ENCODE measurements at places on chromosomes 5 and 9.
A peak's percentile ranks its signal among the peaks of the same experiment; 100 is the strongest.

DNA sequence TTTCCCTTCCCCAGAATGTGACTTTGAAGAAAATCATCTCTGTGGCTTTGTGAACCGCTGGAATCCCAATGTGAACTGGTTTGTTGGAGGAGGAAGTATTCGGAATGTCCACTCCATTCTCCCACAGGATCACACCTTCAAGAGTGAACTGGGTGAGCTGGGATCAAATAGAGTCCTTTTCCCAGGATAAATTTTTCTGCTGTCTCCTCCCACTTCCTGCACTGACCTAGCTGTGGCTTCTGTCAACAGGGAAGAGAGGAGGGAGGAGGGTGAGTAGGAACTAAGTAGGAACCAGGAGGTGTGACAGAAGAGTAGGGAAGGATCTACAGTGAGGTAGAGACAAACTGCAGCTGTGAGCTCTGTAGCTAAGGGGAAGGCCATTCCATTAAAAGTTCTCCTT is 69.3 kb downstream of the MAMDC2 start:
- DNase-seq: no peak

DNA sequence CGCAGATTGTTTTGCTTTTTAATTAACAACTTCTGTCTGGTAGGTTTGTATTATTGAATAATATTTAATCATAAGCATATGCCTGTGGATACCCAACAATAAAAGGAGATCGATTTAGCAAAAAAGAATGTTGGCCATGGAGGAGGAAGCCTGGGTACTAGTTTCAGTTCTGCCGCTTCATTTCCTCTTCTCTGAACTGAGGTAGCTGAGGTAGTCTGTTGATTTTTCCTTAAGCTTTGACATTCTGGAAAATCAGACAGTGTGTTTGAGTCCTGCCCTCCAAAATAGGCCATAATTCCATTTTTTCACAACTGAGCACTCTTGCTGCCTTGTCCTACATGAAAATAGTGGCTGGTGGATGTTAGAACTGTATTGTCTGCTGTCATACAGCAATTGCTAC is 6.0 kb upstream of the GPR21 start:
- no peak for DNase-seq

GRCh38 chr9:111481885-111482636 is 2.1 kb downstream of the ECPAS start:
- no peak for DNase-seq

GRCh38 chr5:1511651-1512540 is 11.9 kb downstream of the LPCAT1 start:
- DNase-seq: peak; percentile 20

GRCh38 chr5:32230356-32231099 is 56.4 kb upstream of the GOLPH3 start:
- peak; percentile 63 for DNase-seq

GRCh38 chr5:175556794-175557193 is 78.4 kb downstream of the SFXN1 start:
- DNase-seq: no peak

DNA sequence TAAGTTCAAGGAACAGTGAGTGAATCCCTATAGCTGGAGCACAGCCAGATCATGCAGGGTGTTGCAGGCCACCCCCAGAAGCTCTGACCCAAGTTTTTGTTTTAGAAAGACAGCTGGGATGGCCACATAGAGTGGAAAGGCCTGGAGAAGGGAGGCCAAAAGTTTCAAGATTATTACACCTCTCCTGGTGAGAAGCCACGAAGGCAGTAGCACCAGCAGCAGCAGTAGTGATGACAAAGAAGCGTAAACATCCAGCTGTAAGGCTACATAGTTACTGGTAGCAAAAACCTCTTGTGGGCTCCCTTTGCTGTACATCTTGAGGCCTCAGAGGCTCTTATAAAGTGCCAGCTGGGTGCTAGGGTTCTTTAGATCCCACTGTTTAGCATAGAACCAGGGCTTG is 11.8 kb downstream of the ADAMTSL1 start:
- DNase-seq: no peak

DNA sequence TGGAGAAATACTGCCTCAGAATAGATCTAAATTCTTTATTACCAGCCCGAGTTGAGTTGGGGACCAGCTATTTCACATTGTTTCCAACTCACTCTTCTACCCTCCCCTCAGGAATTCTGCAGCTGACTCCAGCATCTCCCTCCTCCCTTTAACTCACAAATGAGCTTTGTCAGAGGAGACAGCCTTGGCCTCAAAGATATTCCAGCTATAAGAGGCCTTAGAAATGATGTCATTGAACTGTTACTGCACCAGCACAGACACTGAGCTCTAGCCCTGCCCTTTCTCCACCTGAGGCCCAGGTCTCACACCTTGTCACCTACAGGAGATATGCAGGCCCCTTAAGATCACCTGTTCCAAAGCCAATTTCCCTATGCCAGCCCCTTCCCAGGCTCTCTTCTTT is 78.4 kb upstream of the ATP10B start:
- no peak for DNase-seq

- DNase-seq: no peak
These were observed 86.8 kb downstream of the MELK start for GRCh38 chr9:36659500-36659899.

GRCh38 chr5:172678902-172679301 is 37.8 kb downstream of the NEURL1B start:
- no peak for DNase-seq

GRCh38 chr5:149002053-149002452 is 60.8 kb downstream of the SH3TC2 start:
- DNase-seq: no peak

- no peak for DNase-seq
These were observed 94.6 kb upstream of the IGFBPL1 start for GRCh38 chr9:38518826-38519225.

- DNase-seq: no peak
These were observed 148.2 kb downstream of the GIN1 start for GRCh38 chr5:102971676-102972293.

GRCh38 chr9:109483744-109484429 is 14.2 kb downstream of the PTPN3 start:
- no peak for DNase-seq

GRCh38 chr5:156582193-156582598 is 255.2 kb downstream of the SGCD start:
- no peak for DNase-seq

- no peak for DNase-seq
These were observed 129.3 kb downstream of the MRPL36 start for GRCh38 chr5:1670351-1670750.

GRCh38 chr5:40226906-40227305 is 452.8 kb upstream of the PTGER4 start:
- no peak for DNase-seq

GRCh38 chr5:140258016-140258415 is 44.9 kb downstream of the PFDN1 start:
- DNase-seq: no peak

GRCh38 chr9:131347376-131348020 is 46.4 kb upstream of the PRRC2B start:
- DNase-seq: no peak

GRCh38 chr5:150624334-150625163 is 15.9 kb upstream of the SYNPO start:
- no peak for DNase-seq

DNA sequence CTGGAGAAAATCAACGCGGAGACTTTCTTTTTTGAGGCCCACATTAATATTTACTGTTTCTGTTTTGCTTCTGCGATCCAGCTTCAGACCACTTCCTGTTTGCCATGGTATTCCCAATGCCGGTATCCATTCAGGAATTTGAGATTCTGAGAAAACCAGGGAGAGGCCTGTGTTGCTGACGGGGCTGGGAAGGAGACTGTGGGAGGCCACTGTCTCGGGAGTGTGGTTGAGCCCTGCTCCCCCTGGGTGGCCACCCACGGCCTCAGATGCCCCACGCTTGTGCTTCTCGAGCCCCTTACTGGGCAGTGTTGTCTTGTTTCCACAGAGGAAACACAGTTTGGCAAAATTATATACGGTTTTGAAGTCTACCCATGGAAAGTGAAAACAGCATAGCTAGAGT is 403.6 kb upstream of the IRX2 start:
- no peak for DNase-seq

DNA sequence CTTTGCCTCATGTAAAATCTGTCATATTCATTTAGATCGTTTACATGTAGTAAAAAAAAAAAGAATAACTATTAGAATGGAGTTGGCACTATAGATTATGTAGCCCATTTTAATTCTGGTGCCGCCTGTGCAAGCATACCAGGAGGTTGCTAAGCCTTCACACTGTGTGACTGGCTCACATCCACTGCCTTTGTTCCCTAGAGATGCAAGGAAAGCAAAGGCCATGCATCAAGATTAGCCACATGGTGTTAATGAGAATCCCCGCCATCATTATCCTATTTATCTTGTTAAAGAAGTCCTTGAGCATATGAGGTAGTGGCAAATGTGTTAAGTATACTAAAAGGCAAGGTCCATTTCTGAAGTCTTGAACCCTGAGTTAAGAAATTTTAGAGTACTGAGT is 279.6 kb downstream of the RFX3 start:
- no peak for DNase-seq

- DNase-seq: no peak
These were observed 11.4 kb downstream of the GCNT4 start for GRCh38 chr5:75040973-75041372.

GRCh38 chr5:6188344-6188743 is 190.0 kb downstream of the MED10 start:
- no peak for DNase-seq

DNA sequence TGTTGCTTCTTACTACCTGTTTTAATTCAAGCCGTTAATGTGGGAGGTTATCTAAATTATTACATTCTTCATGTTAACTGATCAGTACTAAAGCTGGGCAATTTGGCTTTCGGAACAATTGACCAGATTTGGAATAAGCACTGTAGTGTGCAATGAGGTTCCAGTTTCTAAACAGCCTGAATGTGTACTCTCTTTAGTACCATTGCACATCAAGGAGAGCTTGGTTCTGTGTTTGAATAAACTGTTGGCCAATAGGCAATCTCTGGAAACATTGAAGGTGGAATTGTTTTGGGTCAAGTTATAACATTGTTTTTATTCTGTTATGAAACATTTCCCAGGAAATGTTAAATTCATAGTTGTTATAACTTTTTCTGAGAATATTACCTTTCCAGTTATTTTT is 105.2 kb downstream of the PBX3 start:
- DNase-seq: no peak

- DNase-seq: no peak
These were observed 13.9 kb downstream of the PRRC2B start for GRCh38 chr9:131407717-131408195.

DNA sequence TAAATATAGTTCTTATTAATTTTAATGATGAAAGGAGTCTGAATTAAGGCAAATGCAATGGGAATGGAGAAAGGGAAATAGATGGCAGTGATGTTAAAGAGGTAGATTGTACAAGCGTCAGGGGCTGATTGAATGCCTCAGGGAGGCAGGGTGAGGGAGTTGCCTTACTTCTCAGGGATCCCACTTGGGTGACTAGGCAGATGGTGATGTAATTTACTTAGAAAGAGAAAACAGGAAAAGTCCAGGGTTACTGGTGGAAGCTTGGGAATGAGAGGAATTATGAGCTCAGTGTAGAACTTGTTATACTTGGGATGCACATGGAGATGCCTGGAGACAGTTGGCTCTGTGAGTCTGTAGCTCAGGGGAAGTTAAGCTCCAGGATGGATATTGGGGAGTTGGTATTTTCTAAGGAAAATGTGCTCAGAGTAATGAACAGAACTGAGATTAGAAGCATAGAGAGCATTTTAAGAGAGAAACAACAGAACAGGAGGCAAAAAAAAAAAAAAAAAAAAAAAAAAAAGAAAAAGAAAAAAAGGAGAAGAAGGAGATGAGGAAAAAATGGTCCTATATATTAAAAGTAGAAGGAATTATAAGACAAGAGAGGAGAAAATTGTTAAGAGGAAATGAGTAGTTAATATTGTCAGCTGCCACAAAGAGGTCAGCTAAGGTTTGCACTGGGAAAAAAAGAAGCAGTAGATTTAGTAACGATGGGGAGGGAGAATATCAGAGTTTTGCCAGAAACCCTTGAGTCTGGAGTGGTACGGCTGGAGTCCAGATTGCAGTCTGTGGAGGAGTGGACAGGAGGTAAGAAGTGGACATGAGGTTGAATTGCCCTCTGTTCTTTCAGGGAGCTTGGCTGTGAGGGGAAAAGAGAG is 88.0 kb upstream of the ELL2 start:
- DNase-seq: no peak

DNA sequence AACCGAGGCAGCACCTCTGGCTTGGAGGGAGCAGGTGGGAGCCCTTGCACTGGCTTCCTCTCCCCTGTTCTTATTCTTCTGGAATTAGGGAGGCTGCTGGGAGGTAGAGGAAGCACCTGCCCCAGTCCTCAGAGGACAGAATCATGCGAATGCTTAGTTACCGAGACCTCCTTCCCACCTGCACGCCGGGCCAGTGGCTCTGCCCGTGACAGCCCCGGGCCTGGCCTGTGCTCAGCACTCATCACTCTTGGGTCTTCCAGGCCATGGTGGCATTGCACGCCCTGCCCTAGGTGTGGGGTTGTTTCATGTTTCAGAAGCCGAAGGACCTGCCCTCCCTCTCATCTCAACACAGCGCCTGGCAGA is 45.3 kb upstream of the NKD2 start:
- DNase-seq: no peak

DNA sequence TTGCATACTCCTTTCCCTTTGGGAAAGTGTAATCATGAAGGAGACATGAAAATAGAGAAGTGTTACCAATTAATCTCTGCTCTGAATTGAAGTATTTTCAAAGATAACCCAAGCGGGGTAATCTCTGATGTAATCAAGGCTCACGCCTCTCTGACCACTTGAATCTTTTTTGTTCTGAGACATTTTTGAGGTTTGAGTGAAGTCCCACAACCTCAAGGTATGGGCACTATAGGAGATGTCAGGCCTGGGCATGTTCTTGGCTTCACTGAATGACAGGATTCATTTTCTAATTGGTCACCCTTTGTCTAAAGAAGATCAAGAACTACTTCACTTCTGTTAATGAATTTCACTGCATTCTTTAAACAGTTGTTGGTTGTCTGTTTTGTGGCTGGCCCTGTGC is 23.7 kb downstream of the ENHO start:
- no peak for DNase-seq

GRCh38 chr5:78518365-78519197 is 130.0 kb downstream of the LHFPL2 start:
- DNase-seq: no peak

- DNase-seq: no peak
These were observed 12.8 kb upstream of the RXRA start for GRCh38 chr9:134313470-134313869.

DNA sequence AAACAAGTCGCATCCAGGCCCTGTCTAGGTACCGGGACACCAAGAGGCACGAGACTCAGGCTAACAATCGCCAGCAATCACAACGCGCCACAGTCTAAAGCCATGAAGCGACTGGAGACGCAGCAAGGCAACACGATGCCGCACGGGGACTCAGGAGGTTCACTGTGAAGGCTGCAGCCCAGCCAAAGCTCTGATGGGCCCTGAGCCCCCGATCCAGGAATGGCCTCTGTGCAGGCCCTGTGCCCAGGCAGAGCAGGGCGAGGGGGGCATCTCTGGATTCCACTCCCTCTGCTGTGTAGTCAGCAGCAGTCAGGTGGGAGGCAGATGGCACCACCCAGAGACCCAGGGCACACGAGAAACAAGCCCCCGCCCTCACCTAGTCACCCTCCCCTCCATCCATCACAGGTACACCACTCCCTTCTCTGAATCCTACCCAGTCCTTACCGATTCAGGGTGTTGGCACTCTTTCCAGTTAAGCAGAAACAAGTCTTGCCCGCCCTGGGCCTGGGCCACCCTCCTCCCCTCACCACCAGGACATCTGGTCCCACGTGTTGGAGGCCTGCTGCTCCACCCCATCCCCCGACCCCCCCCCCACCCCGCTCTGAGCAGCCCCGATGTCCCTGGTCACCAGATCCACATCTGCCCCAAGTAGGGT is 1.1 kb downstream of the RALGDS start:
- DNase-seq: peak; percentile 37
